ENCODE measurements at places on chromosomes 2 and 18. TPM values are rescaled to one million over a fixed set of nuclear protein-coding genes. Genes with fewer than 3 reads are reported as not detected.

Gene EFR3B
- polyA plus RNA-seq: 0.36 TPM

Gene LCT
- polyA plus RNA-seq: 0.03 TPM

Gene MDH1B
- polyA plus RNA-seq: 1.0 TPM

Gene STAT1
- 42.4 TPM for polyA plus RNA-seq

Gene AKAIN1
- not detected for polyA plus RNA-seq

Gene IHH
- 2.0 TPM for polyA plus RNA-seq

Gene EPB41L3
- polyA plus RNA-seq: 6.5 TPM

Gene TPO
- polyA plus RNA-seq: not detected

Gene VSNL1
- polyA plus RNA-seq: not detected

GRCh38 chr2:145007960-145008263, 488.0 kb upstream of the ZEB2 start:
- no peak for DNase-seq

- no peak for DNase-seq
Observed at GRCh38 chr2:39725401-39725800, 53.7 kb downstream of the THUMPD2 start.

DNA sequence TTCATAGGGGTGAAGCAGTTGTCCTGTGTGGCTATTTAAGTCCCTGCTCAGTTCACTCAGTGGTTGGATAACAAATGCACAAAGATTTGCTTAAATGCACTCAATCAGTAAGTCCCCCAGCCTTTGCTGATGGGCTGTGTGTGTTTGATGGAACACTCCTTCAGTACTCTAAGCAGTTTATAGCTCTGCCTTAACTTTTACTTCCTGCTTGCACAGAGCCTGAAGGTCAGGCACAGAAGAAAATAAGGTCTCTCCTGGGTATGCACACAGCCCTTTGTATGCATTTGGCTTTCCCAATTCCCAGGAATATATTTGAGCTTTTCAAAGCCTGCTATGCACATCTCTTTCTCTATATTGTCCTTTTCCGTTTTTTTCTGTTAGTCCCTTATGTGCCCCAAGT, 208.7 kb upstream of the STK17B start:
- no peak for DNase-seq

DNA sequence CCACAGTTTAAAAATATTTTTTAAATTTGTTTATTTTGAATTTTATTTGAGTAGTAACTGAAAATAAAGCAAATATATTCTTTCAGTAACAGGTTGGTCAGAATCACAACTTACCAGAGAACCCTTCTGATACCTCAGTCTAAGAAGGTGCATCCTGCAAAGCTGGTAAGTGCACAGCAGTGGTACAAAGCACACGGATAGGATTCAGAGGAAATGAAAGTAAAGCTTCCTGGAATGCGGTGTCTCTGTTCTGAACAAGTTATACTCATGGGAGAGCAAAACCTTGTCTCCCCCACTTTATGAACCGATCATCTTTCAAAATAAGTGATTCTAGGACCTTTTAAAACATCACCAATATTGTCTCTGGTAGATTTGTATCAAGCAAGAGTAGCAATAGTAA, 398.3 kb downstream of the TMX3 start:
- DNase-seq: no peak

DNA sequence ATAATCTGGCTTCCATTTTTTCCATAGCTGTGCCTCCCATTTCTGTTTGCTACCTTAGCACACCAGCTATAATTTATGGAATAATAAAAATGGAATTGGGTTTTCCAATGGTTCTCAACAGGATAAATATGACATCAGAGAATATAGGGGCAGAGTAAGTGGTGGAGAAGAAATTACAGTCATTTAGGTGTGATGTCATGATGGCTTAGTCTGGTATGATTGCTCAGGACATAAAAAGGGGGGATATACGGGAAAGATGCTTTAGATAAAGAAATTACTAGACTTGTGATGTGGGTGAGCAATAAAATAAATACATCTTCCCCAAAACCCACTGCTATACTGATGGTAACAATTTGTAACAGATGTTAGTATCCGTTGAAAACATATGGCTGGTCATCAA, 21.6 kb upstream of the KIF5C start:
- DNase-seq: no peak

- peak; percentile 46 for DNase-seq
Observed at GRCh38 chr2:96171831-96172230, 26.6 kb upstream of the DUSP2 start.

GRCh38 chr2:144071461-144071860, 448.5 kb downstream of the ZEB2 start:
- DNase-seq: no peak

- DNase-seq: peak; percentile 45
Observed at GRCh38 chr2:237901932-237902850, 42.8 kb downstream of the RAMP1 start.

- DNase-seq: no peak
Observed at GRCh38 chr2:207831584-207832248, 62.0 kb upstream of the FZD5 start.

GRCh38 chr18:5627776-5628511, 84.1 kb upstream of the EPB41L3 start:
- no peak for DNase-seq

- DNase-seq: no peak
Observed at GRCh38 chr2:152319822-152320570, 15.0 kb upstream of the FMNL2 start.

DNA sequence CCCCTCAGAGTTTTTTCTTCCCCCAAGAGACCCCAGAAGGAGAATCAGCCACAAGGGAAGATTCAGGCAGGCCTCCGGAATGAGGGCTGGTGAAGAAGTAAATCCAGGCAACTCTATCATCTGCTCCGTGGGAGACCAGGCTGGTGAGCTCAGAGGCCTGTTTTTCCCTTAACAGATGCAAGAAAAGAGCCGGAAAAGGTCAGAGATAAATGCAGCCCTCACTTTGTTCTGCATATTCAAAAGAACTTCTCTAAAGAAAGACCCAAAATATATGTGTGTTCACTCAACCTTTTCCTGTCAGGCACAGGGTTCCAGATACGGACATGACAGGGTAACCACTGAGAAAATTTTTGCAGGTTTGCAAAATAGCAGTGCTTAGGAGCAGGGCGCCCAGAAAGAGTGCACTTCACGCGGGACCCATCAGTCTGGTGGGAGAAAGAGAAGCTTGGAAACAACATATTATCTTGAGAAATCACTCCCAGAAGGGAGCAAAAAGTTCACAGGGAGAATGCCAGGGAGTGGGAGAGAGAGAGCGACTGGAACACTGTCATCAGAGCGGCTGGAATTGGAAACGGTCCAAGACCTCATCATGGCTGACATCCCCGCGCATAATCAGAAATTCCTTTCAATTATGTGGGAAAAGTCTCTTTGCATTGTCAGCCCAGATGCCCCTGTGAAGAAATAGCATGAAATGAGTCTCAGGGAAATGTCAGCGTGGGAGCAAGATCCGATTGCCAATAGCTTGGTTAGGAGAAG, 244.8 kb upstream of the SLC14A2 start:
- DNase-seq: no peak

DNA sequence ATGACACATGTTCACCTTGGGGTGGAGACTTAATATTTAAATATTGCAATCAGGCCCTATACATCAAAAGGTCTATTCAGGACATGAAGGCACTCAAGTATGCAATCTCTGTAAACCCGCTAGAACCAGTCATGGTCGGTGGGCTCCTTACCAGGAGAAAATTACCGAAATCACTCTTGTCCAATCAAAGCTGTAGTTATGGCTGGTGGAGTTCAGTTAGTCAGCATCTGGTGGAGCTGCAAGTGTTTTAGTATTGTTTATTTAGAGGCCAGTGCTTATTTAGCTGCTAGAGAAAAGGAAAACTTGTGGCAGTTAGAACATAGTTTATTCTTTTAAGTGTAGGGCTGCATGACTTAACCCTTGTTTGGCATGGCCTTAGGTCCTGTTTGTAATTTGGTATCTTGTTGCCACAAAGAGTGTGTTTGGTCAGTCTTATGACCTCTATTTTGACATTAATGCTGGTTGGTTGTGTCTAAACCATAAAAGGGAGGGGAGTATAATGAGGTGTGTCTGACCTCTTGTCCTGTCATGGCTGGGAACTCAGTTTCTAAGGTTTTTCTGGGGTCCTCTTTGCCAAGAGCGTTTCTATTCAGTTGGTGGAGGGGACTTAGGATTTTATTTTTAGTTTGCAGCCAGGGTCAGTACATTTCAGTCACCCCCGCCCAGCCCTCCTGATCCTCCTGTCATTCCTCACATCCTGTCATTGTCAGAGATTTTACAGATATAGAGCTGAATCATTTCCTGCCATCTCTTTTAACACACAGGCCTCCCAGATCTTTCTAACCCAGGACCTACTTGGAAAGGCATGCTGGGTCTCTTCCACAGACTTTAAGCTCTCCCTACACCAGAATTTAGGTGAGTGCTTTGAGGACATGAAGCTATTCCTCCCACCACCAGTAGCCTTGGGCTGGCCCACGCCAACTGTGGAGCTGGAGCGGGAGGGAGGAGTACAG, 108.1 kb downstream of the XRCC5 start:
- DNase-seq: no peak

DNA sequence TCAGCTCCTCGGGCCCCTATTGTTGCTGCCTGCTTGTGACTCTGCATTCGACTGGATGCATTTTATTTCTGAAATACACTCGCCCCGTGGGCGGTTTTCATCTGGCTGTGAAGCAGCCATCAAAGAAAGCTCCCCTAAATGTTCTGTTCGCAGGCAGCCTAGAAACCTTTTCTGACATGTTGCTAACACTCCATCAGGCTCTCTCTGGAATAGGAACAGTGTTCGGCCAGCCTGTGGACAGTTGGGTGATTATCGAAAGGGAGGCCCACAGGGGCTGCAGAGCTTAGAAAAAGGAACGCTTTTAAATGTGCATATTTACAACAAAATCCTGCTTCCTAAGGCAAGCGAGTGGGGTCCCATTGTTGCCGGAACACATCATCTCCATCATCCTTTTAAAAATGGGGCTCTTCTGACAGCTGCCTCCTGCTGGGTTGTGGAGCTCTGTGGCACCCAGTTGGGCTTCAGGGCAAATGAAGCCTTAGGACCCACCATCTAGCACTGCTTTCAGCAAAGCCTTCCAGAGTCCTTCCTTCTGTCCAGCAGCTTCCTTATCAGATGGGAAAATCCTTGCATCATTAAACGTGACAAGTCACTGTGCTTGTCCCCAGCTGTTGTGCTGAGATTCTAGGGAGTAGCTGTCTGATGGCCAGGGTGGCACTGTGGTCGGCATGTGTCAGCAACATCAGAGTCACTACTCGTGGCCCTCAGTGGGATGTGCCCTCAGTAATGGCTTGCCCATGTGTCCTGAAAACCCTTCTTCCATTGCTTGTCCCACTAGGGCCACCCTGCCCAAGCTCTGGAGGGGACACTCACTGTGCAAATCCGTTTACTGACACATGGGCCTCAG, 102.6 kb downstream of the GBX2 start:
- DNase-seq: no peak

DNA sequence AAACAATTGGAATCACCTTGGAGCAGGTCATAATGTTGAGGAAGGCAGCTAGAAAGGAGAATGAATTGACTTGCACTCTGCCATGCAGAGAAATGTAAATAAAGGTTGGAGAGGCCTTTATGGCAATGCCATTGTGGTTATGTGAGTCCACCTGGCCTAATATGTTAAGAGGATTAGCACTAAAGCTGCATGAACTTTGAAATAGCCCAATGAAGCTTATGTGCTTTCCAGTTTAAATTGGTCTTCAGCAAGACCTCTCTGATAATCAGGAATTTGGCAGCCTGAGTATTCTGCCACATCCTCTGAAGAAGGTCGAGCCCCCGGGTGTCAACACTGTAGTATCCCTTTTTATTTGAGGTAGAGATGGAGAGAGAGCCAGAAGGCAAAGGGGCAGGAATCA, 464.9 kb downstream of the CDH2 start:
- no peak for DNase-seq

- DNase-seq: no peak
Observed at GRCh38 chr2:157830696-157831570, 45.2 kb downstream of the ACVR1 start.

DNA sequence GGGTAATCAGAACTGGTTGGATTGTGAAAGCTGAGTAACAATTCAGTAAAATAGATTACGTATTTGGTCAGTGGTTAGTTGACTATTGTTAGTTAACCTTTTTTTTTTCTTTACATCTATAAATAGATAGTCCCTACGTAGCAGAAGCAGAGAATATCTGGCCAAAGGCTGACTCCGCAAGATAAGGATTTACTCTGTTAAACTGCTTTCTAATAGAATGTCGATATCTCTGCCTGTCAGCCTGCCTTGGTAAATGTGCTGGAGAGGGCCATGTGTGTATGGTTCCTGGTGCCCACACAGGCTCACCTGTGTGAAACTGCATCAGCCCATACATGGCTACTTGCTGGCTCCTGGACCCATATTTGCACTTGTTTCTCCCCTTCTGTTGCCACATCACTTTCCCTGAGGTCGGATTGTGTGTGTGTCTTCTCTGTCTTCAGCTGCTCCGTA, 94.4 kb downstream of the CRIM1 start:
- no peak for DNase-seq

GRCh38 chr18:52190631-52191030, 149.4 kb upstream of the DCC start:
- DNase-seq: no peak

DNA sequence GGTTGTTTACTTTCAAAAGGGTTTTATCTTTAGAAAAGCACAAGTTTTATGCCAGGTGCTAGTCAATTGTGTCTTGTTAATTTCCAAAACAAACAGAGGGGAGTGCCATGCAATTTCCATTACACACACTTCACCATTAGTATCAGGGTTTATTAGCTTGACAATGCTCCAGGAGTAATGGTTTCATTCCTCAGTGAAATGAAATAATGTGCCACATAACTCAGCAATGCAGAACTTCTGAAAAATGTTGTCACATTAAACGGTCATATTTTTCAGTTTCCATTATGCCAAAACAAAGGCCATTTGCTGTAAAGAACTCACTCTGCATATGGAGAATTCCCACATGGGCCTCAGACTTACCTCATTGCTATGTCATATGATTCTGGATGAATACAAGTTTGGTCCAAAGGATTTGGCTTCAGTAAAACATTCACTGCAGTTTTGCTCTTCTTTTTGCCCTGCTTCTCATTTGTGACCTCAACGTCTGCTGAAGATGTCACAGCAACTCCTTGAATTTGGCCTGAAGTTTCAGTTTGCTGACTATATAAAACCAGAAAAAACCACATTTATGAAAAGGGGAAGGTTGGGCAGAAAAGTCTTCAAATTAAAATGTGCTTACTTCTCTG, 198.2 kb downstream of the SRBD1 start:
- DNase-seq: no peak

DNA sequence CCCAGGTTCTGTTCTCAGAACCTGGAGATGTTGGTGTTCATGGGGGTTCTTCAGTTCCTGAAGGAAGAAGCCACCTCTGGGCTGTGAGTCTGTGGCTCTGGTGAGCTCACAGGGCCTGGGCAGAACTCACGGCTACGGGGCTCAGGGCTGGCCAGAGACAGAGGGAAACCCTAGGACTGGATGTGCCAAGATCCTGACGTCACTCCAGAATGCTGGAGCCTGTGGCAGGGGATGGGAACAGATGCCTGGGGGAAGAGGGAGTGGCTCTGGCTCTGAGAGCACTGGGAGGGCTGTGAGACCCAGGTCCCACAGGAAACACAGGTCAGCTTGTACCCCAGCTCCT, at the start of gene OTOF:
OTOF (minus strand) TSS at position 214 of the 343 bp plus-strand sequence.
- DNase-seq: peak; percentile 77

GRCh38 chr2:215019085-215019484, 119.3 kb downstream of the ABCA12 start:
- no peak for DNase-seq

Data from aorta (tissue), 5 donors.